ENCODE measurements at places on chromosomes 6 and 20.

DNA sequence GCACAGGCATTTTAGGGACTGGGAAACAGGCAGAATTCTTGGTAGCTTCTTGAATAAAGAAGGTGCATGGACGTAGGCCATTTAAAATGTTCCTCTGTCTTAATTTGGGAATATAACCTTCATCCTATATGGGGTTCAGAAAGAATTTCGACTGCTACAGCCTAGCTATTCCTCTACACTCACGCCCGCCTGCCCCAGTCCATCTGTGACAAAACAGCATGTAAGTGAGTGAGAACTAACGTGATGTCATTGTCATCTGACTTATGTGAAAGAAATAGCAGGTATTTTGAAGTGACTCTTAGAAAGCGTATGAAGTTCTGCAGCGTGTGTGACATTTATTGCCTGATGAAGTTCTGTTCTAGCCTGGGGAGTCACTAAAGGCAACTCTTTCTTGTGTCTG lies 52.2 kb upstream of the SLC22A1 start:
- no peak for DNase-seq

DNA sequence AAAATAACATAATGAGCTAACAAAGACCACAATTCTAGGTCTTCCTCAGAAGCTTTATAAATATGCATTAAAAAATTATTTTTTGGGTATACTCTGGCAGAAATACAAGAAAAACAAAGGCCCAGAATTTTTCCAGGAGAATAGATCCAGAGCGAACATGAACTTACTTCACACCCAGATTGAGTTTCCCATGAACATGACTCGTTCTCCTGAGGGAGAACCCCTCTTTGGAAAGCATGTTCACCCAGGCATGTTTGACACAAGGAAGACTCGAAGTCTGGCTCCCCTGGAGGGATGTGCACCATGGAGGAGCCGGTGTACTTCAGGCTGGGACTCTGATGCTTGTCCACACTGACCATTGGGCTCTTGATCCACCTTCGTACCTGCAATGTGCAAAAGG lies 56.1 kb downstream of the SGK1 start:
- DNase-seq, result no peak

DNA sequence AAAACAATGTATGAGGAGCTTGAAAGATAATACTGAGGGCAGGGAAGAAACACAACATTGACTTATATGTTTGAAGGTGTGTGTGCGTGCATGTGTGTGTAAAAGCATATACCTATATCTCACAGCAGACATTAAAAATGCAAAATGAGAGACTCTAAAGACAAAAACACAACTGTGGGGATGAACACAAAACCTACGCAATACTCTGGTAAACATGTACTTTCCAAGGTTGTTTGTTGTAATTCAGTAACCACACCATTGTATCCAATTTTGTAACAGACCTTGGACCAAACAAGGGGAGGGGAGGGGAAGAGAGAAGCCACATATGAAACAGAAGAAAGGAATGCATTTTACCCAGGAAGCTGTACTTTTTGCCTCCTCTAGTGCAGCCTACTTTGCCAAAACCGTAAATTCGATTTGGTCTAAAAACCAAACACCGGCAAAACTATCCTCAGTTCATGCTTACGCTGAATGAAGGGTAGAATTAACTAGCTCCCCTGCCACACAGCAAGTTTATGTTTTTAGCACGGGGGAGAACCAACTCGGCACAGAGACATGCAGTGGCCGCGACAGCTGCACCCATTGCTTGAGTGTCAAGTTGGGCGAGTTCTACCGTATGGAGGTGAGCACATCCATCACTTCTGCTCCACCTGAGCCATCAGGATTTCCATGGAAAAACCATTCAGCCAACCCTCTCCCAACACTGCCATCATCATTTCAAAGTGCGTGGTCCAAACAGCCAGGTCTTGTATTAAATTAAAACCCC lies 50.0 kb downstream of the CNKSR3 start:
- no peak for DNase-seq

GRCh38 chr6:152184573-152184916 lies 377.1 kb downstream of the ESR1 start:
- DNase-seq, result no peak

DNA sequence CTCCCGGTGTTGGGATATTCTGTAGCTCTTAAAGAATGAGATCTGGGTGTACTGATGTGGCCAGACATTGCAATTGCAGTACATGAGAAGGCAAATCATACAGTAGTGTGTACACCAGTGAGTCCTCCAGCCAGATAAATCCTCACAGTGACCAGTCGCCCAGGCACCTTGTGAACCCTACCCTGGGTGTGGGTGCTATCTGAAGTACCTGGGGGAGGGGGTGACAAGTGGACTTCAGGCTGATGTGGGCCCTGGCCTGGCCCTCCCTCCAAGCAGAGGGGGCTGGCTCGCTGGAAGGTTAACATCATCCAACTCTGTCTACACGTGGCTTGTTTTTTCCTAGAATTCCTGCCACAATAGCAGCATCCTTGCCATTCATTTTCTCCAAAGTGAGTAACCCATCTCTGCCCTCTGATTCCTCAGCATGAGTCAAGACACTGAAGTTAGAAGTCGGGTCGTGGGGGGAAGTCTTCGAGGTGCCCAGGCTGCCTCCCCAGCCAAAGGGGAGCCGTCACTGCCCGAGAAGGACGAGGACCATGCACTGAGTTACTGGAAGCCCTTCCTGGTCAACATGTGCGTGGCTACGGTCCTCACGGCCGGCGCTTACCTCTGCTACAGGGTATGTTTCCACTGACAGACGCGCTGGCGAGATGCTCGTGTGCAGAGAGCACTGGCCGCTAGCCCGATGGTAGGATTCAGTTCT lies 70.8 kb downstream of the PTPN1 start:
- DNase-seq, result no peak

All from GM06990 (cell line).